ENCODE measurements at places on chromosomes 4 and X.

GRCh38 chr4:39933671-39934590 is 43.8 kb downstream of the PDS5A start:
- DNase-seq = no peak

- DNase-seq = no peak
Measured at GRCh38 chr4:761086-761485, 55.5 kb downstream of the PCGF3 start.

- no peak for DNase-seq
Measured at GRCh38 chr4:2583517-2583916, 47.1 kb downstream of the FAM193A start.

DNA sequence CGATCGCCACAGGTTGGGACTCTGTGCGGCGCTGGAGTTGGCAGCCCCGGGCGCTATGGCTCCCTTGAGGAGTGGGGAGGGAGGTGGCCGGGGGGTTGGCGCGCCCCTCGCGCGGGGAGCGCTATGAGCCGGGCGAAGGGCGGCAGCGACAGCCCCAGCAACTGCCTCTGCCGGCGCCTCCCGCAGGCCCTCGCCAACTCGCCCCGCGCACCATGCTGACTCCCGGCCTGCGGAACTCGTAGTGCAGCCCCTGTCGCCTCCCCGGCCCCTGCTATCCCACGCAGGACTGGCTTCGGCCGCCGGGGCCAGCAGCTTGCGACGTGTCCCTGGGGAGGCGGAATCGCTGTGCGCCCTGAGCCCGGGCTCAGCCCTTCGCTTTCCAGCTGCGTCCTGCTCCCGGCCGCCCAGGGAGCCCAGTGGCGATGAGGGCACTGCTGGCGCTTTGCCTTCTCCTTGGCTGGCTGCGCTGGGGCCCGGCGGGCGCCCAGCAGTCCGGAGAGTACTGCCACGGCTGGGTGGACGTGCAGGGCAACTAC is 415 bp downstream of the SHISA3 start:
- no peak for DNase-seq

DNA sequence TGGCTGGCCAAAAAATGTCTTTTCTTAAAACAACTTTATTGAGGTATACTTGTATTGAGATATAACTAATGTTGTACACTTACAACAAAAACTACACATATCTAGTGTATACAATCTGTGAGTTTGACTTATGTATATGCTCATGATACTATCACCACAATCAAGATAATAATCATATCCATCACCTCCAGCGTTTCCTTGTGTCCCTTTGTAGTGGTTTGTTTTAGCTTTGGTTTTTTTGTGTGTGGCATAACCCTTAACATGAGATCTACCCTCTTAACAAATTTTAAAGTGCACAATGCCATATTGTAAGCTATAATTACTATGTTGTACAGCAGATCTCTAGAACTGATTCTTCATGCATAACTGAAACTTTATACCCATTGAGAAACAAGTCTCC is 13.4 kb upstream of the PCSK1N start:
- DNase-seq = no peak

- DNase-seq = no peak
Measured at GRCh38 chrX:23811656-23812055, 28.7 kb downstream of the SAT1 start.

- DNase-seq = no peak
Measured at GRCh38 chrX:115901241-115901640, 269.3 kb upstream of the AGTR2 start.

- peak; percentile 53 for DNase-seq
Measured at GRCh38 chrX:119240356-119240755, 4.3 kb downstream of the PGRMC1 start.

DNA sequence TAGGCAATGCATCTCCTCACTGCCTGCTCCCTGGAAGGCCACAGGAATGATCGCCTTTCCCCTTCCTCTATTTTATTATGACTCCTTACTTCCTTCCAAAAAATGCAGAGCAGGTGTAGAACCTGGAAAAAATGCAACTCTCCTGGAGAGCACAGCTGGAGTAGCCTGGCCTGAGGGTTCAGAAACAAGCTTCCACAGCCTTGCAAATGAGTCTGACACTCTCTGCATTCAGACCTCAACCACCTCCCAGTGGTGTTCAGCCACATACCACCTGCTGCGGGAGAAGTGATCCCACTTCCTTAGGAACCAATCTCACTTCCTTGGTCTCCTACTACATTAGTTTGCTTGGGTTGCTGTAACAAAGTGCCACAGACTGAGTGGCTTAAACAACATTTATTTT is 368.1 kb upstream of the NOCT start:
- no peak for DNase-seq

All from HFF-Myc (cell line).